NB4 (cell line): ENCODE measurements at places on chromosomes 7 and 10.

DNA sequence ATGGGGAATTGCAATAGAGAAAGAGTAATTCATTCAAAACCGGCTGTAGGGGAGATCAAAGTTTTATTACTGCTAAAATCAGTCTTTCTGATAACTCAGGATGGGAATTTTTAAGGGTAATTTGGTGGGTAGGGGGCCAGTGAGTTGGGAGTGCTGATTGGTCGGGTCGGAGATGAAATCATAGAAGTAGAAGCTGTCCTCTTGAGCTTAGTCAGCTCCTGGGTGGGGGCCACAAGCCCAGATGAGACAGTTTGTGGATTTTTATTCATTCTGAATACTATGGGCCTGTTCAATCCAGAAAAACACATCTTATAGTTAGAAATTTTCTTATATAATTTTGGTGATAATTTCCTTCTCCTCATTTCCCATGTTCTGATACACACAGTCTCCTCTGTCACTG, 25.4 kb downstream of the CALD1 start:
- DNase-seq, result no peak

DNA sequence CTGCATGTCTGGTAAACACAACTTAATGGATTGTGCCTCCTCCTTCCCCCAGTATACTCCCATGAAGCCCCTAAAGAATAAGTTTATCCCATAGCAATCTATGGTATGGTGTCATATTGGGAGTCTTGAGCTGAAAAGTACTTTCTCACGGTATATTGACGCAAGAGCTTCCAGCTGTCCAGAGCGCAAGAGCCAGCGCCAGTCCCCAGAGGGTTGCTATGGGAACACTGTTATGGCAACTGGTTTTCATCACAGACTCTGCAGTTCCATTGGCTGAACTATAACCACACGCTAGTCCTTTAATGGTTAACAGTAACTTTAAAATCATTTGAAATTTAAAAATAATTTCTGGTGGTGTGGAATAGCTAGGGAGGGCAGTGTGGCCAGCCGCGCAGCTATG, 46.9 kb downstream of the PRPF18 start:
- DNase-seq, result no peak

- DNase-seq, result no peak
Observed at GRCh38 chr7:139576179-139576973, 52.9 kb downstream of the CLEC2L start.

DNA sequence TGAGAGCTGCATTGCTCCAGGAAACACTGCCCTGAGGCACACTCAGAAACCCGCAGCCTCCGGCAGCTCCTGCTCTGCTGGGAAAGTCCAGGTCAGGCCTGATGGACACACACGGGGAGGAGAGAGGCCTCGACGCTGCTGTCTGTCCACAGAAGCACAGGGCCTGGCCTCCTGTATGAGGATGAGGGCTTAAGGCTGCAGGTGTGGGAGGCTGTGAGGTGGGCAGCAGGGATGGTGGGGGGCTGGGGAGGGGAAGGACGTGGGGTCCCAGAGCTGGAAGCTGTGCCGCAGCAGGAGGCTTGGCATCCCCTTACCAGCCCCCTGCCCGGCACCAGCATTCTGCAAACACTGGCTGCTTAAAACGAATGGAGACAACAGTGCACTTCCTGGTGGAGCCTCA, 186.2 kb downstream of the DNAJB6 start:
- DNase-seq, result no peak

DNA sequence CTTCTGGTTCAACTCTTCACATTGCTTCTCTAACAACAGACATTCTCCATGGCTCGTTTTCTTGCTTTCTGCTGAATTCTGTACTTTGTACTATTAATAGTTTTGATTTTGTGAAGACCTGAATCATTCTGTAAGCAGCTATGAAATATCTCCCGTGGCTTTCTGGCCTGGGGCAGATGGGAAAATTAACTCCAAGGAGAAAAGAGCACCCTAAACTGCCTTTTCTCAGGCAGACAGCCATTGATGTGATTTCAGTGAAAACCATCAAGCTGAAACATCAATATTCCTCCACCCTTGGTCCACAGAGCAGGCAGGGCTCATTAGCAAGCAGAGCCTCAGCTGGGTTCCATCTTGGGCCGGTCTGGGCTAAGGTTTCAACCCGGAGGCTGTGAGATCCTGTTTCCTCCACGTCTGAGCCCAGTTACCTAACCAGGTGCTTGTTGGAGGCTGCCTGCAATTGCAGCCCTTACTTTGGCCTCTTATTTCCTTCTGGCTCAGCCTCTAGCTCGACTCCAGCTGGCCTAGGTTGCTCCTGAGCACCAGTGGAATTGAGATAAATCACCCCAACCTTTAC, 21.1 kb upstream of the EZH2 start:
- no peak for DNase-seq

GRCh38 chr7:14770614-14771013, 131.9 kb downstream of the DGKB start:
- no peak for DNase-seq

DNA sequence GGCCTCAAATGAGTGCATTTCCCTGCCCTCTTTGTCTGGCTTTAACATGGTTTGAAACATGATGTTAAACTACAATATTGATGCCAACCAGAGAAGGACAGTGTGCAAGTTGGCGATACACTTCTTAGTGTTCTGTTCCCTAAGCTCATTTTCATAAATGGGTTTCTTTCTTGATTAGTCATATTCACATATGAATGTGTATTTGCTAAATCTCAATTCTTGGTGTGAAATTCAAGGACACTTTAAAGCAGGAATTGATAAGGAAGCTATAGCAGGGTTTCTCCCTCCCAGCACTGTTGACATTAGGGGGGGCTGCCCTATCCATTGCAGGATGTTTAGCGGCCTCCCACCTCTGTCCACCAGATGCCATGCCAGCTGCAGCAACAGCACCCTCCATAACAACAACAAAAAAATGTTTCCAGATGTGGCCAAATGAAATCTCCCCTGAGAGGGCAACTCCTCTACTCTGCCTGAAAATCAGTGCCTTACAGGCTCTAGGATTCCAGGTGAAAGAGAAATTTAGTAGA, 13.1 kb downstream of the CCNY start:
- DNase-seq, result no peak

DNA sequence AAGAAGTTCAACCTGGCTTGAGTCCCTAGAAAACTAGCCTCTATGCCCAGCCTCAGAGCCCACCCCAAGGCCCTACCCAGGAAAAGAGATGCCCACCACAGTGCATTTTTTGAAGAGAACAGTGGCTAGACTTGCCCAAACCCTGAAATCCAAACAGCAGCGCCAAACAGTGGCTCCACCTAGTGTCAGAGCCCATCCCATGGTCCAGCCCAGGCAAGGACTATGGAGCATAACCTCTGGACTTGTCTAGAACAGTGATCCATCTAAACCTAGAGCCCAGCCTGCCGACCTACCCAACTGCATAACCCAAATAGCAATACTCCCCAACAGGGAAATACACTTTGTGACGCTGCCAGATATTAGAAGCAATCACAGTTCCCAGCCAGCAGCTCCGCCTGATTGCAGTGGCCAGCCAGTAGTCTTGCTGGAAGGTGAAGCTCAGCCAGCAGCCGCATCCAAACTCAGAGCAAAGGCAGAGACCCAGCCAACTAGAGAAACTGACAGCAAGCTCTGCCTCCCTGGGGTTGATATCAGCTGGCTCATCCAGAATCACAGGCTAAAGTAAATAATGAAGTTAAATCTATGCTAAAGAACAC, 44.5 kb downstream of the HBP1 start:
- DNase-seq, result no peak

DNA sequence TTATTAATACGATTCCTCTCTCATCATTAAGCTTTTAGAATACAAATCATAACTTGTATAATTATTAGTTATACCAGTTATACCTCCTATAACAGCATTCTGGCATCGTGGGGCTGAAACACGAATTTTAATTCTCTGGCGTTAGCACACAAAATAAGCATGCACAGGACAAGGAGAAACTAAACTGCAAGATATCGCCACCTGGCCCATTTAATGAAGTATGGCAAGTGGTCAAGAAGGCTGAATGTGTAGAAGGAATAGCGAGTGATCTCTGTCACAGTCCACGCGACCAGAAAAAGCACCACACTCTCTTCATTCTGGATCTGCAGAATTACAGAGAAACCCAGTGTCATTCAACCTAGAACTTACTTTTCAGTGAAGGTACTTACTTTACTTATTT, 18.1 kb downstream of the HACD1 start:
- DNase-seq, result peak; percentile 18
